NCI-H1105 (cell line): ENCODE measurements at places on chromosomes 6 and 20.

DNA sequence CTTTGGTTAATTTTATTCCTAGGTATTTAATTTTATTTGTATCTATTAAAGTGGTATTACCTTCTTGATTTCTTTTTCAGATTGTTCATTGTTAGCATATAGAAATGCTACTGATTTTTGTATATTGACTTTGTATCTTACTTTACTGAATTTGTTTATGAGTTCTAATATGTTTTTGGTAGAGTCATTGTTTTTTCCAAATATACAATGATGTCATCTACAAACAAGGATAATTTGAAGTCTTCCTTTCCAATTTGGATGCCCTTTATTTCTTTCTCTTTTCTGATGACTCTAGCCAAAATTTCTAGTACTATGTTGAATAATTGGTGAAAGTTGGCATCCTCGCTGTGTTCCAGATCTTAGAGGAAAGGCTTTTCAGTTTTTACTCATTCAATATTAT, 43.0 kb upstream of the HMGCLL1 start:
- DNase-seq = no peak

DNA sequence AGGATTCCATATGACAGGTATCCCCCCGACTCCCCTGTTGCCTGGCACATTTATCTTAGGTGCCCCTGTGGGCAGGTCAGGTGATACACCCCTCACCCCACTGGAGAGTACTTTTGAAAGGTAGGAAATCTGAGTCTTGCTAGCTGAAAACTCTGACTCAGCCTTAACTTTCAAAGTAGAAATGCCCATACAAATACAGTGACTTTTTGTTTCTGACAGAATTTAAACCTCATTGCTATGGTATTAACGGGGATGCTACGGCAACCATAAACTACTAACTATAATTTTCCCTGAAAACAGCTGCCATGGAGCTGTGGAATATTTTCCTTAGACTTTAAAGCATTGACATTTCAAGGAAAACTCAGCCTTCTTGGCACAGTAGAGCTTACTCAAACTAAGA, 536.0 kb downstream of the RFPL4B start:
- DNase-seq = no peak

GRCh38 chr6:20664250-20664649, 130.0 kb downstream of the CDKAL1 start:
- no peak for DNase-seq

DNA sequence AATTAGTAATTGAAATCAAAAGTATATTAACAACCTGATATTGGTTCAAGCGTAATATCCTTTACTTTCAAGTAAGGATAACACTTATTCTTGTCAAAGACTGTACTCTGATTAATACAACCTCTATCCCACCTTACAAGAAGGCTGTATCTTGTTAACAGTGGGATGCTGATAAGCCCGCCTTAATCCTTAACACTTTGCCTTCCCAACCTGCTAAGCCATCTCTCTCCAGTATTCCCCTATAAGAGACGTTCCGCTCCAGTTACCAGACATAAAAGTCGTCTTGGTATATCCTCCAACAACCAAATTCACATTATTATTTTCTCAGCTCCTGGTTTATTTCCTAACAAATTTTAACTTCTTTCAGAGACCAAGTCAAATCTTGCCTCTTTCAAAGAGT, 2.0 kb downstream of the BTBD9 start:
- no peak for DNase-seq

- no peak for DNase-seq
Observed at GRCh38 chr6:139582956-139583355, 208.5 kb upstream of the CITED2 start.

DNA sequence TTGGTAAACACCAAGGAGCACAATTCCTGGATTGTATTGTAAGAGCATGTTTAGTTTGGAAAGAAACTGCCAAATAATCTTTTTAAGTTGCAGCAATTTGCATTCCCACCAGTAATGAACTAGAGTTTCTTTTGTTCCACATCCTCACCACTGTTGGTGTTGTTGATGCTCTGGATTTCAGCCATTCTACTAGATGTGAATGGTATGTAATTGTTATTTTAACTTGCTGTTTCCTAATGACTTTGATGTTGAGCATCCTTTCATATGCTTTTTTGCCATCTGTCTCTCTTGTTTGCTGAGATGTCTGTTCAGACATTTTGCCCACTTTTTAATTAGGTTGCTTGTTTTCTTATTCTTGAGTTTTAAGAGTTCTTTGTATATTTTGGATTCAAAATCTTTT, 1654.1 kb downstream of the GRIK2 start:
- DNase-seq = no peak

DNA sequence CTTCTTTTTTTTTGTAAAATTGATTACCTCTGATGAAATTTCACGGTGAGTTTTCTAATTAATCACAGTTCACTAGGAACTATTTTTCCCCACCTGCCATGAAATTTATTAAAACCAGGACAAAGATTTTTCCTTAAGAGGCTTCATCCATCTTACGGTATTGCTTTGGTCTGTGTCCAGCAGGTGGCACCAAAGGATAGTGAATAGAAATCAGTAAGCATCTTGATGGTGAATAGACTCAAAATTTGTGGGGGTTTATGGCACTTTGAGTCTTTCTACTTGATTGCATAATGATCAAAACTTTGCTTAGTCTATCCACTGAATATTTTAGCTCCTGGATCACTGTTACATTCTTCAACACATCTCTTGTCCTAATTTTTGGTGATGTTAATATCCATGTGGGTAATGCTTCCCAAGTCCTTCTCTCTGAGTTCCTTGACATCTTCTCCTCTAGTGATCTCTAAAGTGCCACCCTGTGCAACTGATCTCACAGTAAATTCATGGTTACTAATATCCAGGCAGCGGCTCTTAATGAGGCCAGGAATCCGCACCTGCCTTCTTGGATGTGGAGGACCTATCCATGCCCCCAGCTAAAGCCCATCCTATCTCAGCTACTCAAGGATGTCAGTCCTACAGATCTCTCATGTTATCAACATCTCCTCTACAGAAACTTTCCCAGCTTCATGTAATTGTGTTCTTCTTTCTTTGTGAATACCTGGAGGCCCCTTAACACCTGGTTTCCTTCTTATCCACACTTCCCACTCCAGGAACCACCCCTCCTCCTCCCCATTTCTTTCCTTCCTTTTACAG, 54.5 kb downstream of the STMND1 start:
- peak; percentile 49 for DNase-seq

DNA sequence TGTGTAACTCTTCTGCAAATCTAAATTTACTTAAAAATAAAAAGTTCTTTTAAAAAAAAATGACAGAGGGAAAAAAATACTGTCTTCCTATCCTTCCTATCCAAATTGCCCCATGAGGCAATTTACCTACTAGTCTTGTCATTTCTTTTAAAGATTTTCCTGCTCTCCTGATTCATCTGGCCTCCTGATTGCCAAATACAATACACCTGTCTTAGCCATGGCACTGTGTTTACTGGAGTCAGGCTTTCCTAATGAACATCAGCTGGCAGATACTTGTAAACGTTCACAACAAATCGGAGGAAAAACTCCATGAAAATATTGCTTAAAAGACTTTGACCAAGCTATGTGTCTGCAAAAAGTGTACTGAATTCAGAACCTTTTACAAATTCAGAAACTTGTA, 21.5 kb downstream of the TM9SF4 start:
- no peak for DNase-seq

GRCh38 chr6:16712255-16712930, 48.9 kb downstream of the ATXN1 start:
- no peak for DNase-seq

DNA sequence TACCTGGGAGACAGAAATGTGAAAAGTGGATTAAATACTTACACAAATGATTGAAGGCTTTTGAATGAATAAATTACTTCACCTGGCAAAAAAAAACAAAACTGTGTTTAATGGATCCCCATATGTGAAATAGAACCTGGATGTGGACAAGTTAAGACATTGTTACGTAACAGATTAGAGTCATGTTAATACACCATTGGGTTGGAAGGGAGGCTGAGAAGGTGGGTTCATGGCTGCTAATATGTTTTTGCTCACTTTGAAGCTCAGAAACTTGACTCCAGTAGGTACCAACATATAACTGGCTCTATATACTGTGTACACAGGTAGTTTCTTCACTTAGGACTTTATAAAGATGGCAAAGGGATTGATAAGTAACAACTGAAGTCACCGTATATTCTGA, 21.4 kb upstream of the TENT5A start:
- no peak for DNase-seq

- no peak for DNase-seq
Observed at GRCh38 chr6:164101859-164102258, 687.3 kb downstream of the QKI start.

GRCh38 chr6:151551223-151551857, 57.5 kb downstream of the CCDC170 start:
- DNase-seq = no peak

- DNase-seq = no peak
Observed at GRCh38 chr20:38143646-38144554, 21.2 kb downstream of the TGM2 start.

DNA sequence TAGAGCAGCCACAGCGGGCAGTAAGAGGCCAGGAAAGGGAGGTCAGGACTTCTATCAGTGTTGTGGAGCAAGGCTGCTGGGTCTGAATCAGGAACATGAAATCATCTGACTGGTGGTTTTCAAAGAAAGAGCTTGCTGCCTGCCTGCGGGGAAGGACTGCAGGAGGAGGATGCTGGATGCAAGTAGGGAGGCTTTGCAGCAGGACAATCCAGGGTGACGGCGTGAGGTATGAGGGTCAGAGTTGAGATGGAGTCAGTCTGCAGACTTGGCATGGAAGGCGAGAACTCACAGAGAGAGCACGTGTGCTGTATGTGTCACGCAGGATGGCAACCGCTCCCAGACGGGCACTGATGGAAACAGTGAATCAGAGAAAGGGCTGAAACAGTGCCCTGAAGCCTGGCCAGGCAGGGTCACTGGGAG, 59.2 kb upstream of the CD93 start:
- DNase-seq = no peak

- no peak for DNase-seq
Observed at GRCh38 chr6:106199998-106200397, 113.9 kb downstream of the PRDM1 start.

DNA sequence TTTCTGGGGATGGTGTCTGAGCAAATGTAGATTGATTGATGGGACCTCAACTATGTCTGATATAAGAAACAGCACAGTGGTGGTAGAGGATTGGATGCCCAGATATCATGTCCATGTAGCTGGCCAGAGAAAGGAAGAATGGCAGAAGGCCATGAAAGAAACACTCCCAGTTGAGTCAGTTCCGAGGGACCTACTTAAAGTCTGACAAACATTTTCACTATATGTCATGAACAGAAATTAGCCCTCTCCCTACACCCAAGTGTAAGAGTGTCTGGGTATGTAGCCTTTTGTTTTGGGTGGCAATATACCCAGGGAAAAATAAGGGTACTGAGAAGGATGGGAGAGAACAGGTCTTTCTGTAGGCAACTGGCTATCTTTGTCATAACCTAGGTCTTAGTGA, 434.2 kb downstream of the BCKDHB start:
- DNase-seq = no peak

DNA sequence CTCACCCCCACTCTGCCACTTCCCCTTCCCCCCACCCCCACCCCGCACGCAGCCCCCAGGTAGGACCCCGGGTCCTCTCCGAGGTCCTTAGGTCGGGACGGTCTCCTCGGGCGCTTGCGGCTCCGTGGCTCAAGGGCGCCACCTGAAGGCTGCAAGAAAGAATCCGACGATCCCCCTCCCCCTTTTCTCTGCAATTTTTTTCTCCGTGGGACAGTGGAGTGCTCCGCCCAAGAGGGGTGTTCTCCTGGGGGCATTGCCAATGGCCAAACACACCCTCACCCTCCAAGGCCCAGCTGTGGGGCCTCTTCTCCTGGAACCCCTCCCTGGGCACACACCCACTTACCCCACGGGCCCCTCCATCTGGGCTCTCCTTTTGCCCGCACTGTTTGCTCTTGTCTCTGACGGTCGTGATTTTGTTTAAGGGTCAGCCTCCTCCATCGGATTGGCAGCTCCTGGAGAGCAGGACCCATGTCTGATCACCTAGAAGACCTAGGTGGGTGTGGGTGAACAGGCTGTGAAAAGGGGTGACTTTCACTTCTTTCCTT, 1.1 kb upstream of the TMEM74B start:
- peak; percentile 27 for DNase-seq

DNA sequence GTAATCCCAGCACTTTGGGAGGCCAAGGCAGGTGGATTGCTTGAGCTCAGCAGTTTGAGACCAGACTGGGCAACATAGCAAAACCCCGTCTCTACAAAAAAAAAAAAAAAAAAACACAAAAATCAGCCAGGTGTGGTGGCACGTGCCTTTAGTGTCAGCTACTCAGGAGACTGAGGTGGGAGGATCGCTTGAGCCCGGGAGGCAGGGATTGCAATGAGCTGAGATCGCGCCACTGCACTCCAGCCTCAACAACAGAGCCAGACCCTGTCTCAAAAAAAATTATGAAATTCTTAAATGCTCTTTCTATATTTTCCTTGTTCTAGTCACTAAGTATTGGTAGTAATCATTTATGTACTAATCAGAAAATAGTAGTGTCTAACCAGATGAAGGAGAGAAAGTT, 30.6 kb downstream of the SYTL3 start:
- DNase-seq = no peak

- no peak for DNase-seq
Observed at GRCh38 chr6:73558624-73559398, 38.0 kb upstream of the EEF1A1 start.

DNA sequence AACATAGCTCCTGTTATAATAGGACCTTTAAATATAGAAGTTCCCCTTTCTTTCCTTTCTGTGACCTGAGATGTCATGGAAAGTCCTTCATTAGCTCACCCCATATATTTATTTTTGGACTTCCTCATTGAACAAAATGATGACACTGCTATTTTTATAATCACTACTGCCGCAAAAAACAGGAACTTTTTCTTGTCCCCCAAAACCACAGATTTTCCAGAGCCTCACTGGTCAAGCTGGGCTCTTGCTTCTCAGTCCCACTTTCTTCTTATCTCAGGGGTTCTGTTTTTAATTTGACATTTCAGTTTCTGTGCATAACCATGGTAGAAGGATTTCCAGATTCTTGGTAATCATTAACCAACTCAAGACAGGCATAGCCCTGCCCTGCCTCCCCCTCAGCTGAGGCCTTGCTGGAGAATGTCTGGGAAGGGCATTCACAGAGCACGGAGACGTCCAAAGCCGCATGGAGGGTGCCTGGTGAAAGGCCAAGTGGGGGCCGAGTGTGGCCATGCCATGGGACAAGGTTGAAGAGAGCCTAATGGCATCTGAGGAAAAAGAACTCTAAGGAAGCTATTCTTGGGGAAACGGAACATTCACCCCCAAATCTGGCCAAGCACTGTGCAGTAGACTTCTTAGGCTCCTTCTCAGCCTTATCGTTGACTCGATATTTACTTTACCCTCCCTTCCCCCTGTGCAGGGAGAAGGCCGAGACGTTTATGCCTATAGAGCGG, 73.7 kb downstream of the EDN1 start:
- DNase-seq = no peak
